Hippocampal formation (tissue), 2 donors: ENCODE measurements at places on chromosomes 2 and 18.

- DNase-seq = no peak
These were observed 117.2 kb upstream of the HS6ST1 start for GRCh38 chr2:128435576-128436478.

GRCh38 chr2:10057231-10058107, 14.1 kb downstream of the KLF11 start:
- DNase-seq = no peak

GRCh38 chr2:79876430-79876829, 363.6 kb downstream of the CTNNA2 start:
- peak; percentile 18 for DNase-seq

DNA sequence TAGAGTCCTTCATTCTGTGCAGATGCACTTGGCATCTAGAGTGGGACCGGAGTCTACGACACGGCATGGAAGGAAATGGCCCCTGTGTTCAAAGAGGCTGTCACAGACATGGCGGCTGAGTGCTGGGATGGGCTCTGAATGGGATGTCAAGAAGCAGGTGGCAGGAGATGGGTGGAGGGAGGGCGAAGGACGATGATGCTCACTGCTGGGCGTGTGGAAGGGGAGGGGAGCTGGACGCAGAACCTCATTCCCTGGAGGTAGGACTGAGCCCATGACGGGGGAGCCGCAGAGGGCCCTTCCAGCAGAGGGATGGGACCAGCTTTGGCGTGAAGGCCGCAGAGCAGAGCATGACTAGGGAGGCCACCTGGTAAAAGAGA, 18.8 kb upstream of the ALPI start:
- no peak for DNase-seq

- DNase-seq = no peak
These were observed 89.3 kb downstream of the AGAP1 start for GRCh38 chr2:235583144-235583543.

GRCh38 chr2:211823886-211824479, 714.6 kb downstream of the ERBB4 start:
- DNase-seq = no peak

DNA sequence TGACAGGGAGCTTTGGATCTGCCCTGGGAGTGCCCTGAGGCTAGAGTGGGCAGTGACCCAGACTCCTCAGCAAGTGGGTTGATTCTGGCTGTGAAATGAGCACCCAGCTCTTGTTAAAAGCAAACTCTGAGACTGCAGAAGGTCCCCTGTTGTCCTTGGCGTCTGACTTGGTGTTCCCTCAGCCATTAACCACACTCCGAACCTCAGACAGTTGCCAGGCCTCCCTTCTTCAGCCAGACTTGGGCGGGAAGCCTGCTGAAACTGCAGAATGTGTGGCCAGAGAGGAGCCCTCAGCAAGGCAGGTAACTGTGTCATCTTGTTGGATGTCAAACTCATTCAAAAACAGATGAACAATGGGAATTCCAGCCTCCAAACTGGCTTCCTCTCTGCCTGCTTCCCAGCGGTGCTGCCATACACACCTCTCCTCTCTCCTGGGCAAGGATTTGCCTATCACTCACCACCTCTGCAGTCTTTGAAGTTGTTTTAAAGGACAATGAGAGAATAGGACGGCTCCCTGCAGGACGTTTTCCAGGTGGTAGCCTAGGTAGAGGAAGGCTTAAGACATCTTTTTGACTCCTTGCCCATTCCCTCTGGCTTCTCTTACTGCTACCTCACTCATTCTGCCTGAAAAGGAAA, 38.9 kb upstream of the B3GNT2 start:
- no peak for DNase-seq

DNA sequence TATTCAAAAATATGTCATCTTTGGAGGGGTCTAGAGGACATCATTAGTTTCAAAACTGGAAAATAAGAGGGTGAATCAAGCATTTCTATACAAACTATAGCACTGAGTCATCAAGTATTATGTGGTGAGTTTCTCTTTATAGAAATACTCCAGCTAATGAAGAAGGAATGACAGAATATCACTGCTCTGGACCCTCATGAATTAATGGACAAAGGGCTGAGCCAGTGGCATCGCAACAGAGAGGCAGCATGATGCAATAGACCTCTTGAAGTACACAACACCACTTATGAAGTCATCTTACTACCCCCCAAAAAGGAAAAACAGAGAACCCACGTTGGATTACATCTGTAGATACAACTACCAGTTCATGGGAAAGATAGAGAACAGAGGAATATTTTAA, 27.4 kb upstream of the EIF2AK3 start:
- no peak for DNase-seq

DNA sequence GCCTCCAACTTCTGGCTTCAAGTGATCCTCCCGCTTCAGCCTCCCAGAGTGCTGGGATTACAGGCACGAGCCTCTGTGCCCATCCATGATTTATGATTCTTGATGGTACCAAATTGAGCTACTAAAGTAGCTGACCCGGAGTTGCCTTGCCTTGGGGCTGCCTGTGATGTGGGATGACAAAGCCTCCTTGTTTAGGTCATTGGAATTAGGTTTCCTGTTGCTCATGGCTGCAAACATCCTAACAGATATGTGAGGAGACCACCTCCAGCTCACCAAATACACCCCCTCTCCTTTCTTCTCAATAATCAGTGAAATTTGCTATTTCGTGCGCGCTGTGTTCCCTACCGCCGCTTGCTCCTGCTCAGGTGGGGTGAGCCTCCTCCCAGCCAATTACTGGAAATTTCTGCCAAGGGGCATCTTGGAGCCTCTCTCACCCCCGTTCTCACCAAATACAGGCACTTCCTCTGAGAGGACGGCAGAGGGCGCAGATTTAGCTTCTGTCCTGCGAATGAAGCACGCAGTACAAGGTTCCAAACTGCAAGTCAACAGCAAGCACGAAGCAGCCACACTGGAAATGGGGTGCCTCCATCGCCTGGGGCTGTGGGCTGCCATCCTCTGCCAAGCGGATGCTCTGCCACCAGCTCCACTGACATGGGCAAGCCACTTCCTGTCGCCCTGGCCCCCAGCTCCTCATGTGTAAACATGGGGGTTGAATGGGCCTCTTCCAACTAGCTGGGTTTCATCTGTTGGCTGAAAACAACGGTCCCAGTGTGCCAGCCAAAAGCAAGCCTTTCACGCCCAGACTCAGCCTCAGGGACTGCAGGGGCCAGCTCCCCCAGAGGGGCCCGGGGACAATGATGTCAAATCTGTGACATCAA, 71.7 kb downstream of the NCAPH start:
- peak; percentile 78 for DNase-seq

- DNase-seq = no peak
These were observed 71.1 kb downstream of the BIRC6 start for GRCh38 chr2:32427672-32428610.

GRCh38 chr2:64267699-64268098, 123.5 kb upstream of the PELI1 start:
- DNase-seq = no peak

DNA sequence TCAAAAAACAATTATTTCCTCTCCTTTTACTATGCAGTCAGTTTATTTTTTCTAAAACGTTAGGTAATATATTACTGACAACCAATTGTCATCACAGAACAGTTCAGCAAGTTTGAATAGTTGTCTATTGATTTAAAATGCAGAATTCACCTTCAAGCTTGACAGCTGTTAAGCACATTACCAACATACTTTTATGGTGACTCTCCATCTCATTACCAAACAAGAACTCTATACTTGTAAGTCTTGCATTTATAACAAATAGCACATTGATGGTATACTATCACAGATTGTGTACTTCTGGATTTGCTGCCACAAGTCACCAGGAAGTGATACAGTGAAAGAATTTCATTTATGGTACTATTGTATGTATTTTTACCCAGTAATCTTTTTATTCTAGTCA, 99.4 kb upstream of the PPP1CB start:
- no peak for DNase-seq

- DNase-seq = no peak
These were observed 92.1 kb downstream of the ADAM23 start for GRCh38 chr2:206535260-206535986.

- DNase-seq = no peak
These were observed 2012.3 kb upstream of the PIK3C3 start for GRCh38 chr18:39942702-39943101.

- no peak for DNase-seq
These were observed 678.0 kb upstream of the RAB6C start for GRCh38 chr2:129301431-129301913.

GRCh38 chr2:134839649-134840048, 1.2 kb downstream of the ACMSD start:
- DNase-seq = no peak

DNA sequence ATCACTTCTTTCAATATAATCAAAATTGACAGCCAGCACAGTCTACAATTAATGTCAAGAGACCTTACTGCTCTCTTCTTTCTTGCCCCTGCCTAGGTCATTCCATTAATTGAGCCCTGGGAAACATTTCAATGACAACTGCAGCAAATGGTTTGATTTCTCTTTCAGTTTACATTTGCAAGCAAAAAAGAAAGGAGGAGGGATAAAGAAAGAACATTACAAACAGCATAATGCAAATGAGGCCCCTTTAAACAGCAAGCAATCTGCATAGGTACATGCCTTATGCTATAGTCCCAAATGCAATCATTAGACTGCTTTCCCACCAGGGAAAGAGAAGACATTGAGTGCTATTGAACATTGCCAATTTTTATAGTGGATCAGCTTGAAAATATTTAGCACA, 655.0 kb upstream of the CDH2 start:
- DNase-seq = no peak

DNA sequence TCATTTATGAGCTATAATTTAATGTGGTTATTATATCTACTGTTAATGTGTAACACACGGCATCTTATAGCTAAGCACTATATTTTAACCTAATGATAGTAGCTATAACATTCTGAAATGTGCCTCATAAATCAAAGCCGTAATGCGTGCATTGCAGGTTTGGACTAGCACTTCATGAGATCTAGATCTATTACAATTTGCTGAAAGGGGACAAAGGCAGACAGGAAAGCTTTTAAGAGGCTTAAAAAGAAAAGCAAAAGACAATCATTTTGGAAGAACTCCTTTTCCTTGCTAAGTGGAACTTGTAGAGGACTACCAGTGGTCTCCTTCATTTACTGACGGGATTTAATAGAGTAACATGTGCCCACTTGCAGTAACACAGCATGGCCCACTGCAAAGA, 213.1 kb downstream of the NBAS start:
- no peak for DNase-seq
